ENCODE measurements at places on chromosomes 16 and 17.

GRCh38 chr17:67020293-67020766 lies 24.0 kb upstream of the CACNG1 start:
- DNase-seq: no peak

DNA sequence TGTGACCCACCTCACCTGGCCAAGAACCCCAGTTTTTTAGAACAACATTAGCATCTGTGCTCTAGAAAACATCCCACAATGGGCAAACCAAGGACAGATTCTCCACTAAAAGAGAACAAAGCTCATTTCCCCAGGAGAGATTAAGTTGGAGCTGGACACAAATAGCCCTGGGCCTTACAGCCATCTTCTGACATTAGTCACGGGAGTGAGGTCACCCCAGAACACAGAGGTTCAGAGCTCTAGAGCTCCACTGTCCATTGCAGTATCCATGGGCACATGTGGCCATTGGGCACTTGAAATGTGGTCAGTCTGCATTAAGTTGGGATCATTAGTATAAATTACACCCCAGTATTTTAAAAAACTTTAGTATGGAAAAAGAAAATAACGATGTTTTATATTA lies 47.6 kb upstream of the RBBP6 start:
- no peak for DNase-seq

- no peak for DNase-seq
These were observed 35.0 kb downstream of the PITPNC1 start for GRCh38 chr17:67412032-67412431.

GRCh38 chr16:25034911-25035310 lies 19.7 kb upstream of the ARHGAP17 start:
- DNase-seq: no peak

GRCh38 chr17:47949946-47950345 lies 7.7 kb downstream of the PRR15L start:
- DNase-seq: no peak

Measured in activated T-cell treated with anti-CD3 and anti-CD28 coated beads for 1 hour (primary cell).